ENCODE measurements at places on chromosomes 5 and 9.

- no peak for DNase-seq
Observed at GRCh38 chr5:122691931-122692330, 82.9 kb upstream of the SNX2 start.

GRCh38 chr5:66517351-66517750, 78.8 kb upstream of the MAST4 start:
- DNase-seq, result no peak

- DNase-seq, result no peak
Observed at GRCh38 chr5:63483338-63483737, 478.9 kb downstream of the HTR1A start.

DNA sequence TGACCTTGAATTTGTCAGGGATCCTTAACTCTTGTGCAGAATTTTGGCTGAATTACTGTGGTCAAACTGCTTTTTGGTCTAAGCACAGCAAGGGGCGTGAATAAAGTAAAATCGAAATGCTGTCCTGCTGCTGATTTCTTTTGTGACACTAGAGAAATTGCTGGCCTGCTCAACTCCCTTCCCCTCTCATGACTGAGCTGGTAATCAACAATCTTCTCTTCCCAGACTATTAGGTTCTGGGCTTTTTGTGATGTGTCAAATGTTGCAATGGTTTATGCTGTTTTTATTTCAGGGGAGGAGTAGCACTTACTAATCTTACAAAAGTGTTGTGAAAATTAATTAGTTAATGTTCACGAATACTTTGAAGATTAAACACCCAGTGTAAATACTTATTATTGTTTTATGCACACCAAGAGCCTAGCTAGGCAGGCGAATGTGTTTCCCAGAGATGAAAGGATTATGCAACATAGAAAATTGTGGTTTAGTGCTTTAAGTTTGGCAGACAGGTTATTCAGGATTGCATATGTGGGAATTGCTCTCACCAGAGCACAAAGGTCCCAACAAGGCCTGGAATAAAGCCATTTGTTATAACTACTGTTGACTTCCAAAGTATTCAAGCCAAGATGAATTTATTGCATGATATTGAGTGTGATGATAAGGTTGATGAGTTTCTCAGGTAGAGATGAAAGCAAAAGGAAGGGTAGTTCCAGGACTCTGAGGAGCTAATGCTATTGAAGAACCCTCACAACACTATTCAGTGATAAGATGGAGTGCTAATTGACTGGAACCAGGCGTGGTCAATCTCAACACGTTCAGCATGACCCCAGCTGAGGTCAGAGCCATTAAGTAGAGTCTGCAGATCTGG, 280.7 kb upstream of the ZNF608 start:
- DNase-seq, result no peak

GRCh38 chr5:80276186-80276585, 20.3 kb upstream of the SERINC5 start:
- DNase-seq, result no peak

- no peak for DNase-seq
Observed at GRCh38 chr5:85484982-85485574, 1100.4 kb upstream of the EDIL3 start.

- DNase-seq, result no peak
Observed at GRCh38 chr5:173896631-173897030, 8.5 kb downstream of the CPEB4 start.

DNA sequence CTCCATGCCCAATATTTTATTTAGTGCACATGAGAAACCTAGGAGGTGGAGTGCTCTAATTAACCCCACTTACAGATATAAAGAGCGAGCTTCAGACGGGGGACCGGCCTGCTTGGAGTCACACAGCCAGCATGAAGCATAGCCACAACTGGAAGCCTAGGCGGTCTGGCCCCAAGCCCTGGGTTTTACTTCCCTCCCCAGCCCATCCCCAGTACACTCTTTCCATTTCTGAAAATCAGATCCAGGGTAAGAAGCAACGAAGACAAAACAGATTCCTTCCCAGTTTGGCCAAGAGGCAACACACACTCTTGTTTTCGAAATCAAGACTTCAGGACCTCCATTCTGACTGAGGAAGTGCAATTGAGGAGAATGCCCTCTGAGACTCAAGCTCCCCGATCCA, 27.1 kb downstream of the KCNMB1 start:
- DNase-seq, result no peak

GRCh38 chr5:127585661-127586060, 63.2 kb upstream of the CTXN3 start:
- no peak for DNase-seq

DNA sequence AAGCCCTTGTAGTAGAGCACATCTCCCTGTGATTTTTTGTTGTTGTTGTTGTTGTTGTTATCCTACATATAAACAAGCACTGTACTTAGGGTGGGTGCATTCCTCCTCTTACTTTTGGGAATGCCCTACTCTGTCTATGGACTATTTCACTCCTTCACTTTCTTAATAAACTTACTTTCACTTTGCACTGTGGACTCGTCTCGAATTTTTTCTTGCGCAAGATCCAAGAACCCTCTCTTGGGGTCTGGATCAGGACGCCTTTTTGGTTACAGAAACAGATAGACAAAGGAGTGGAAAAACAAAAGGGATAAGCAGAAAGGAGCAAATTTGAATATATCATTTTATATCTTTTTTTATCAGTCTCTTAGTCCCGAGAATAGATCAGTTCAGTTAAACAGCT, 14.4 kb upstream of the PAIP1 start:
- no peak for DNase-seq

GRCh38 chr5:78905084-78905938, 79.8 kb downstream of the ARSB start:
- no peak for DNase-seq

- DNase-seq, result no peak
Observed at GRCh38 chr9:94826644-94827410, 100.3 kb downstream of the AOPEP start.

DNA sequence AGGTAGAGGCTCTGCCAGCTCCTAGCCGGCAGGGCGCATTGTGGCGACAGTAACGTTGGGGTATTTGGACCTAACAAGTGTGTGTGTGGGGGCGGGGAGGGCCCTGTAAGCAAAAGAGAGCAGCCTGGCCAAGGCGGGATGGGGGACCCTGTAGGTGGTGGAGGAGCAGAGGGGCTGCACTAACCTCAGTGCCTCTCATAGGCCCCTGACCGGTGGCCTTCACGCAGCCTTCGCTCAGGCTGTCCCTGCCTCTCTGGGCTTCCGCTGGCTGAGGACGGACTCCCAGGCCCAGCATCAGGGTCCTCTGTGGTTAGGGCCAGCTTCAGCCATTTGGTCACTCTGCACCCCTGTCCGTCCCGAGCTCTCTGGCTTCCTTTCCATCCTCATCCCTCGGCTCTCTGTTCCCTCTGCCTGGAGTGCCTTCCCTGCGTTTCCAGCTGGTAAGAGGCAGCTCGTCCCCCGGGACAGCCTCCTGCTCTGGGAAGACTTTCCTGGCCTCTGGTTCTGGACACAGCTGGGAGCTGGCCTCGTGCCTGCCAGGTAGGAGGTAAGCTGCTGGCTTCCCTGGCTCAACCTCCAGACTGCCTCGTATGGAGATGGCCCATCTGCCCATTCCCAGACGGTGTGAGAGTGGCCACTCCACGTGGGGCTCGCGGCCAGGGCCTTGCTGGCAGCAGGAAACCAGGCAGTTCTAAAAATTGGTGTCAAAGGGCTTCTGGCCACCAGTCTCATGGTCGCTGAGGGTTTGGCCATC, 39.3 kb upstream of the PHYKPL start:
- no peak for DNase-seq

GRCh38 chr5:33167541-33167940, 273.2 kb upstream of the TARS1 start:
- DNase-seq, result no peak

DNA sequence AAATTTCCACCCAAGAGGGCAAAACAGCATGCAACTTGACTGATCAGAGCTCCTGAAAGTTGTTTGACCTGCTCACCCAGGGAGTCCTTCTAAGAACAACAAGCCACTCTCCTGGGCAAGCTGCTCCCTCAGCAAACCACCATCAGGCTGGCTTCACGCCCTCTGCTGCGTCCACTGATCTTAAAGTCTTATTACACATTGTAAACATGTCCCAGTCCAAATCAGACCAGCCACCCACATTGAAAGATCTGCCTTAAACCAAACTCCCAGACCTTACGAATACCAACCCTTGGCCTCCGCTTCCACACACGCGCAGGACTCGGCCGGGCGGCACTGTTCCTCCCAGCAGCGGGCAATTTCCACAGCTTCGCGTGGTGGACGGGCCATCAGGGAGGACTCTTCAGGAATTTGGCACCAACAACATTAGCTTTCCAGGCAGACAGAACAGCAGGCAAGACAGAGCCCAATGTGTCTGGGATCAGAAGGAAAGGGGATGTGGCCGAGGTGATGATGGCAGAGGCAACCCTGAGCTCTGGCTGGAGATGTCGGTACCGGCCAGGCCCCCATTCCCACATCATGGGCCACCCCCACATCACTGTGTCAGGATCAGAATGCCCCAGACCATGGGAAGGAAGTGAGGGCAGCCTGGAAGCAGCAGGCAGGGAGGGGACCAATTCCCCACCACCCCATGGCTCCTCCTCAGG, 56.8 kb downstream of the SEMA4D start:
- DNase-seq, result no peak

DNA sequence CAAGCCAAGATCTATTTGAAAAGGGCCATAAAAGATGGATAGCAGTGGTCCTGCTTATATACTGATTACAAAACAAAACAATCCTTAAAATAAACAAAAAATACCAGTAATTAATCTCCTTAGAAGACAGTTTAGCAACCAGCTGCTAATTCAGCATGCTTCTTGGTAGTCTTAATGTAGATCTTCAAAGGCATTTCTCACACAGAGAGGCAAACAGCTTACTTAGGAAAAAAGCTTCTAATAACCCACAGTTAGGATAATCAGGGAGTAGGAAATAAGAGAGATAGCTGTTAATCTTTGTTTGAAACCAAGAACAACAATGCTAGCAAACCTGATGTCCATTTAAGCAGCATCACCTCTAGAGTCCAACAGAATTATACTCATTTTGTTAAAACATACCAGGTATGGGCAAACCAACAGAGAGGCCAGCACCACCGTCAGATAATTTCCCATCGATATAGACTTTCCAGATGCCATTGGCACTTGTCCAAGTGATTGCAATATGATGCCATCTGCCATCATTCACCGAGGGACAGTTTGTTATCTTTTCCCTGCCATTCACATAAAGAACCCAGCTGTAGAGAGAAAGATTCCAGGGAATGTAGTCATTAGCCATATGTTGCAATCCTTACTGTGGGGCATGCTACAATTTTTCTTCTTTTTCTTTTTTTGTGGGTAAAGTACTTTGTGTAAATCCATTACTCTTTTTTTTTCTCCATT, 105.6 kb upstream of the TXNDC8 start:
- DNase-seq, result no peak

GRCh38 chr9:764105-764524, 77.4 kb upstream of the DMRT1 start:
- no peak for DNase-seq

DNA sequence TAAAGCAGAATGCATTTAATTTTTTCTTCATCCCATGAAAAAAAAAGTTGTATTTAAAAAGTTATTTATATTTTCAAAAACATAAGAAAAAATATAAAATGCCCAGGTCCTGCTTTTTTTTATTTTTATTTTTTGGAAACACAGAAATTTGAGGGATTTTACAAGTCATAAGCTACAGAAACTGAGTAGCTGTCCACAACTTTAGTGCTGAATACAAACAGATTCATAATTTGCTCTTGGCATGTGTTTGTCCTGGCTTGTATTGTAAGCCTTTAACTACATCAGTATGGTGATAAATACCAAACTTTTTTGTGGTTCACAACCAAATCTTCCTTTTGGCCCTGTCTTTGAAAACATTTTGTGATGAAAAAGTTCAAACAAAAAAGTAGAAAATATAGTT, 7.5 kb upstream of the PLCXD3 start:
- no peak for DNase-seq

DNA sequence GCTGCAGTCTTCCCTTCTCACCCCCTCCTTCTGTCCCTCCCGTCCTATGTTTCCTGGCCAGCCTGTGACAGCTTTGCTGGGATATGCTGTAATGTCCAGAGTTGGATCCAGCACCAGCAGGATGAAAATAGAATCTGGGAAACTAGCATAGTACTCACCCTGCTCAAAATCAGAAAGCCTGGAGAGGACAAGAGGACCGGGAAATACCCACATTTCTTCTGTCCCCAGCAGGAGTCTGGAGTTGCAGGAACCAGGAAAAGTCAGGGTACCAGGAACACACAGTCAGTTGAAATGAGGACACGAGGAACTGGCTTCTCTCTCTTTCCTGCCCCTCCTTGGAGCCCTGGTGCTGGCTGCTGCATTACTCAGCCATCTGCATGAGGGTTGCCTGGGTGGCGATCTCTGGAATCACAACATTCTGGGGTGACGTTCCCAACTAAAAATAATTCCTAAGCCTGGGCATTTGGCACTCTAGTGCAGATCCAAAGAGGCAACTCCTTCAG, 59.6 kb upstream of the NFIL3 start:
- DNase-seq, result no peak

- DNase-seq, result no peak
Observed at GRCh38 chr5:91077623-91078022, 305.5 kb downstream of the ARRDC3 start.

DNA sequence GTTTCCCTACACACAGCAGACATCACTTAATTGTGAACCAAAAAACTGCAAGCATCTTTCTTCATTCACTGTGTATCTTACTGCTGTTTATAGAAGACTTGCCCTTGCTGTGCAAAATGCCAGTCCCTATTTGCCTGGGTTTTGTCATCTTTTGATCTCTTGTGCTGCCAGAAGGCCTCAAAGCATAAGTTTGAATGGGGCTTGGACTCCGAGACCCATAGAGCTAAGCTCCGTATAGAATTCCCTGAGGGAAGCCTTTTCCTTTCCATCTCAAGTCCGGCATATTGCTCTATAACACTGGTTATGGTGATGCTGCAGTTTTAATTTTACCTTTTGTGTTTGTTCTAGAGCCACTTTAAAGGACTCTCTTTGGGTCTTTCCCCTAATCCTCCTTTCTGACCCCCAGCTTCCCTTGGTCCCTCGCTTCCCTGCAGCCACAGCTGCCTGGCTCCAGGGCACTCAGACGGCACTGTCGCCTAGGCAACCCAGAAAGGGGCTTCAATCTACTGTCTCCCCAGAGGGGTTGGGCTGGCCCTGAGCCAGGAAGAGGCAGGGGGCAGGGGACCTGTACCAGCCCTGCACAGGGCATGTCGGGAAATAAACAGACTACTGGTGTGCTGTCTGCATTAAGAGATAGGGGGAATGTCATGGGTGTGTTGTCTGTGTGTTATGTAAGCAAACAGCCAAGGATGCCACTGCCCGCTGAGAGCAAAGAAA, 73.4 kb upstream of the MELK start:
- DNase-seq, result no peak

Measured in stimulated activated CD4-positive, alpha-beta T cell treated with anti-CD3 and anti-CD28 coated beads, Interleukin-2, amount 100 ng/mL, for 4 hours (primary cell).